ENCODE measurements at places on chromosomes 3 and 15.
A peak's percentile ranks its signal among the peaks of the same experiment; 100 is the strongest.

- DNase-seq: no peak
These were observed 17.3 kb downstream of the PLS1 start for GRCh38 chr3:142613491-142613890.

DNA sequence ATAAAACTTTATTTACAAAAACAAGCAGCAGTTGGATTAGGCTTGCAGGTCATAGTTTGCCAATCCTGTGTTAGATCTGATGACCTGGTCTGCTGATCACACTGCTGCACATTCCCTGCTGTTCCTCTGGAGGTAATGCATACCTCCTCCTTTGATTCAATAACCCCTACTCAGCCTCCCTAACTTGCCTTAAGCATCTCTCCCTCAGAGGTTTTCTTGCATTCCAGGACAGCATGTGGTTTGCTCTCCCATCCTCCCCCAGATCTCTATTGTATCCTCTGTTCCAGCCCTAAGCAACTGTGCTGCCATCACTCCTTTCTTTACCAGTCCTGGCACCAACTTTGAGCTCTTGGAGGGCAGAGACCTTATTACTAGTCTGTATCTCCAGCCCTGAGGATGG, 63.4 kb downstream of the CACNA2D3 start:
- DNase-seq: no peak

- no peak for DNase-seq
These were observed 20.7 kb downstream of the KLF13 start for GRCh38 chr15:31347067-31347975.

DNA sequence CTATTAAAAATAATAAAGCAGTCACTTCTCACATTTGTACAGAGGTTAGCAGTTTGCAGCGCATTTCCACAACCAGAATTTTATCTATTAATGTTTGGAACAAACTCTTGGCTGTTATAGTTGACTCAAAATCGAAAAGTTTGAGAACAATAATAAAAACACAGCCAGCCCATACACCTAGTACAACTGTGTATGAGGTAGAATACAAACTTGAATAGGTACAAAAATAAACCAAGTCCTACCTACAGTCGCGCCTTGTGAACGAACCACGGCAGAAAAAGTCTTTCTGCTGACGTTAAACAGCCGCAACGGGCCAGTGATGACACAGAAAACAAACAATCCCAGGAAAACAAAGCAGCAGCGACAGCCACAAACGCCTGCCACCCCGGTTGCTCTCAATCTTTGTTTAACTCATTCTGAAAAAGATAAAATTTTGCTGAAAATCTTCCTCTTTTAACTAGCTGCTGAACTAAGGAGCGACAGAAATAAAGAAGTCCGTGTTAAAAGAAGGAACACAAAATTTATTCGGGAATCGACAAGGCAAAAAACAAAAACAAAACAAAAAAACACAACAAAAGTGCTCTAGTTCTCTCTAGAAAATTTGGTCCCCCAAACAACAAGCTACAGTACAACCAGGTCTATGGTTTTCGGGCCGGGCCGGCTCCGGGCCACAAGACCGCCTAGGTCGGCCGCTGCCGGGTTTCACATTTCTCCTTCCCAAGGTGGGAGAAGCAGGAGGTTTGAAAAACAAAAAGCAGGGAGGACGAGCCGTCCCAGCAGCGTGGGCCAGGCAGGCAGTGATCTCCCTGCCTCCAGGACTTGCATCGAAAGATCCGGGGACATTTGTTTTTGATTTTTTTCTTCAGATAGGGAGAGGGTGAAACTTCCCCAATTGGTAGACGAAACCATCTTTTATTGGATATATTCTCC, 2.9 kb downstream of the FOXL2 start:
- no peak for DNase-seq

DNA sequence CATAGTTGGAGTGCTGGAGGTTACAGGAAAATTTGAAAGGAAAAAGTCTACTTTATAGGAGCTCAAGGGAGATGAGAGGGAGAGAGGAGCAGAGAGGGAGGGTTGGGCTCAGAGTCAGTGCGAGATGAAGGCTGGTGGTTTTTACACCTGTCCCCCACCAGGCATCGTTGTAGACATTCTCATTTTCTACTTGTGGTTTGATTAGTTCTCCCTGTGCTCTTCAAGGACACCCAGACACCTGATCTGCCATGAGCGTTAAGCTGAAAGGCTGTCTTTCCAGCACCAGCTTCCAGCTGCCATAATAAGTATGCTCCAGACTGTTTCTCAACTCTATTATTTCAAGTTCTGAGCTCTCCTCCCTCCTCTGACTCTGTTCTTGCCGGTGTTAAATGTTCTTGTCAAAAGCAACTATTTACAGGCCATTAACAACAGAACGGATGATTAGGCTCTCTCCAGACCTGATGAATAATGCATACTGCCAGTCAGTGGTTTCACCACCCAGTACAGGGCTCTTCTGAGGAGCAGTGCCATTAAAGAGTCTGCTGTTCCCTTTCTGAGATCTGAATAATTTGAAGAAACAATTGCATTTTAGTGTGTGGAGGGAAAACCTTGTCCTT, 514.6 kb upstream of the MCTP2 start:
- DNase-seq: peak; percentile 44

DNA sequence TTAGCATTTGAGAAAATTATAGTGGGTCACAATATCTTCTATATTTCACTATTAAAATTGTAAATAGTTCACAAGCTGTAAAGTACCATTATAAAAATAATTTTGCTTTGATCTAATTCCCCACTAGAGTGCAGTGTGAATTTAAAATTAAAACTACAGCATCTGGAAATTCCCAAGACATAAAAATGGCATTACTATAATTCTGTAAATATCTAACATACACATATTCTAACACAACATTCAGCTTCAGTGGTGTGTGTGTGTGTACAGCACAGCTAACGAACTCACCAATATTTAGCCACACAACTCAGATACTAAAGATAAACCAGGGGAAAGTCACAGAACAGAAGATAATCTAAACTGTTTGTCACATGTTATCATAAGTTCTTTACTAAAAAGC, 424.9 kb upstream of the ZNF385D start:
- DNase-seq: peak; percentile 2

- no peak for DNase-seq
These were observed 129.6 kb downstream of the AKAP13 start for GRCh38 chr15:85509973-85510372.

- DNase-seq: no peak
These were observed 123.9 kb downstream of the DNAJB8 start for GRCh38 chr3:128342701-128343180.

- DNase-seq: peak; percentile 9
These were observed 6.3 kb upstream of the CCDC54 start for GRCh38 chr3:107370907-107371306.

DNA sequence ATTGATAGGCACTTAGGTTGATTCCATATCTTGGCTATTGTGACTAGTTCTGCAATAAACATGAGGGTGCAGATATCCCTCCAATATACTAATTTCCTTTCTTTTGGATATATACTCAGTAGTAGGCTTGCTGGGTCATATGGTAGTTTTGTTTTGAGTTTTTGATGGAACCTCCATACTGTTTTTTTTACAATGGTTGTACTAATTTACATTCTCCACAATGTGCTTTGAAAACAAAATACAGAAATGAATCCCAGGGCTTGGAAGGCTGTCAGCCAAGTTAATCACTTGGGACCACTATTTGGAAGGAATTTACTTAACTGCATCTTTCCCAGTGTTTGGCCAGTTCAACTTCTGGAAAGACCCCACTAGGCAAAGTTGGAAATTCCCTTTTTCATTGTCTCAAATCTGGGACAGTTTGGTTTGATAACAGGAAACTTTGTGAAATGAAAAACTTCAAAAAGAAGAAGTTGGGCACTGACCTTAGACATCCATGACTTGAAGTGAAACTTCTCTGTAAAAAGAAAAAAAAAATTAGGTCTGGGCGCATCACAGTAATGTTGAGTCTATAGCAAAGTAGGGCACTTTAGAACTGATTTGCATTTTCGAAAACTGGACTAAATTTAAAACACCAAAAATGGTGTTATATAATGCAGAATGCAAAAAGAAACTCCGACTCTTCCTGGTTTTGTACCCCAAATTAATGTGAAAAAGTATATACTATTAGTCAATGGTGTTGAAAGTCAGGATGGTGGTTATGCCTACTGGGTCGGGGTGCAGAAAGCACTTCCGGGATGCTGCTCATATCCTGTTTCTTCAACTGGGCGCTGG, 6.0 kb downstream of the CTSH start:
- DNase-seq: no peak

DNA sequence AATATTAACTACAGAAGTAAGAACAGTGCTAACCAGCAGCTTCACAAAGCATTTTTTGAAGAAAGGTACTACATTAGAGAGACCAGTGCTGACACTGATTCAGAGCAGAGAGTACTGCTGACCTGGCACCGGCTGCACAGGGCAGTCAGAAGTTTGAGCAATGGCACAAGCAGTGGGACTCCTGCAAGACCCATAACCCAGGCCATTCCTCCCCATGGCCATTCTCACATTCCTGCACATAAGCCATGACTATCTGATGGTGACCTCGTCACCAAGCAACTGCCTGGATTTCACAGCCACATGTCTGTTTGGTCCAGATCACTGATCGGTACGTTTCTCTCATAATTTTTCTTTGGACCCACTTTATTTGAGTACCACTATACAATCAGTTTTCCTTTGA, 88.7 kb downstream of the GPR156 start:
- DNase-seq: no peak

DNA sequence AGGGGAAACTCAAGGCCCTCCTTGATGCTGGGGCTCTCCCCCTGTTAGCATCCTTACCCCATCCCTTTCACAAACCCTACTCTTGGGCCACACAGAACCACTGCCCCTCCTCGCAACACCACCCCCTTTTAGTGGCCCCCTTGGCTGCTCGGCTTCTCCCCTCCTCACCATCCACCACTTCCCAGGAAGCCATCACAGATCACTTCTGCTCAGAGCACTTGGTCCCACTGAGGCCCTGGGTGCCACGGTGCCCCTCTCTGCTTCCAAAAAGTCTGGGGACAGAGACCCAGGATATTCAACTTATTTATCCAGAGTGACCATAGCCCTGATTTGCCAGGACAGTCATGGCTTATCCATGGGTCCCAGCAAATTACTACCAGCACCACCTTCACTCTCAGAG, 2.4 kb downstream of the RHCG start:
- no peak for DNase-seq

- no peak for DNase-seq
These were observed 156.9 kb downstream of the AGBL1 start for GRCh38 chr15:86236356-86237110.

GRCh38 chr3:65778968-65779367, 259.8 kb downstream of the MAGI1 start:
- no peak for DNase-seq

- no peak for DNase-seq
These were observed 33.1 kb downstream of the CRTAP start for GRCh38 chr3:33146791-33147445.

GRCh38 chr15:41886741-41887140, 7.1 kb downstream of the SPTBN5 start:
- DNase-seq: no peak

- no peak for DNase-seq
These were observed 72.7 kb downstream of the HMG20A start for GRCh38 chr15:77493324-77493907.

- DNase-seq: no peak
These were observed 354.8 kb downstream of the MECOM start for GRCh38 chr3:169308654-169309250.

DNA sequence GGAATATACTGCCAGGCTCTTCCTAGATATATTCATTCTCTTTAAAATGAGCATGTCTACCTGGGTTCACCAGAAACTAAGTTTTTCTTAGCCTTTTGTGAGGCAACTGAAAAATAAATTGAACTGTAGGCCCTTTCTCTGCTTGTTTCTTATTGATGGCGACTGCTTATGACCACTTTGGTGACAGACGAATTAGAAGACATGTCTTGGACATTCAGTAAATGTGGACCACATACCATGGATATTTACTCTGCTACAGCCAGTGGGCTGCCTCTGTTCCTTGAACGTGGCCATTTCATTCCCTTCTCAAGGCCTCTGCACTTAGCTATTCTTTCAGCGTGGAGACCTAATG, 603 bp upstream of the SELENOK start:
- no peak for DNase-seq

DNA sequence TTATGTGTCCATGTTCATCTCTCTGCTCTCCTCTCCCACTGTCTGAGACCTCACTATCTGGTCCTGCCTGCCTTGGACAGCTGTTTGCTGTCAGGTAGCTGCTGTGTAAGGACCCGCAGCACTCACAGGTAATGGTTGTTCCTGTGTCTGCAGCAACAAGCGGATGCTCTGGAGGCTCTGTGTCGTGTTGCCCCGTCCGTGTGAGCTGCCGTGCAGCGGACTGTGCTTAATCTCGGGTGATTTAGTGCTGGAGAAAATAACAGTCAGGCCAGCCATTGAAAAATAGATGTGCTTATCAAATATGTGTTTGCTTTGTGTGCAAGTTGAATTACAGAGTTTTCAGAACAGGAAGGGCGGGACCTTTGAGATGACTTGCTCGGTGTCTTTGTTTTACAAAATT, 121.4 kb downstream of the GABRG3 start:
- peak; percentile 9 for DNase-seq

GRCh38 chr3:35296533-35296932, 342.8 kb upstream of the ARPP21 start:
- peak; percentile 3 for DNase-seq

DNA sequence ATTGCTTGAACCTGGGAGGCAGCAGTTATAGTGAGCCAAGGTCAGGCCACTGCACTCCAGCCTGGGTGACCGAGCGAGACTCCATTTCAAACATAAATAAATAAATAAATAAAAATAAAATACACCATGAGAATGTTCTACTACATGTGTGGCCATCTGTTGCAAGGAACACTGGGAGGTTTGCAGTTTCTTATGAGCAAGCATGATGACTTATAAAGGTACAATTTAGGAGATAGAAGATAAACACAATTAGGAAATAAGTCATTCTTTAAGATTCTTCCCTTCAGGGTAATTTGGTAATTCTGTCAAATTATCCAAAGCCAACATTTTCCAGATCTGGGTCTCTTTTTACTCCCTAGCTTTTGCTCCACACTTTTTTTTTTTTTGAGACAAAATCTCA, 13.4 kb downstream of the HTR3C start:
- no peak for DNase-seq

- DNase-seq: no peak
These were observed 21.9 kb upstream of the ZBTB47 start for GRCh38 chr3:42631620-42632019.

GRCh38 chr15:78944202-78944625, 632 bp downstream of the CTSH start:
- DNase-seq: peak; percentile 10

GRCh38 chr3:27613846-27614500, 108.2 kb downstream of the EOMES start:
- no peak for DNase-seq

DNA sequence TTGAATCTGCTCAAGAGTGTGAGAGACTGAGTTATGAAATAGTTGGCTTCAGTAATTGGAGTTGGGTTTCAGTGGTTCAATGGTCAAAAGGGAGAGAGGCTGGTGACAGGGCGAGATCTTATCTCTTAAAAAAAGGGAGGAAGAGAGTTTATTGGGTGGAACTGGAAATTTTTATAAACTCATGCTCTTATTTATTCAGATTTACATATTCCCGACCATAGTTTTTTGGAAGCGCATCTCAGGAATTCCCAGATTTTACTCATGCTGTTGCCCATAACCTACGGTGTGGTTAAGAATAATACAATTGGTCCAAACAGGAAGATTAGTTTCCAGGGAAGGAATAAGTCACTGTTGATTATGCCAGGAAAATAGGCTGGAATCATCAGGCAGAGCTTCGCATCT, 41.4 kb downstream of the CD200 start:
- no peak for DNase-seq
